Activated CD4-positive, alpha-beta memory T cell treated with anti-CD3 and anti-CD28 coated beads for 36 hours (primary cell): ENCODE measurements at places on chromosomes 2 and 18.
A peak's percentile ranks its signal among the peaks of the same experiment; 100 is the strongest.

DNA sequence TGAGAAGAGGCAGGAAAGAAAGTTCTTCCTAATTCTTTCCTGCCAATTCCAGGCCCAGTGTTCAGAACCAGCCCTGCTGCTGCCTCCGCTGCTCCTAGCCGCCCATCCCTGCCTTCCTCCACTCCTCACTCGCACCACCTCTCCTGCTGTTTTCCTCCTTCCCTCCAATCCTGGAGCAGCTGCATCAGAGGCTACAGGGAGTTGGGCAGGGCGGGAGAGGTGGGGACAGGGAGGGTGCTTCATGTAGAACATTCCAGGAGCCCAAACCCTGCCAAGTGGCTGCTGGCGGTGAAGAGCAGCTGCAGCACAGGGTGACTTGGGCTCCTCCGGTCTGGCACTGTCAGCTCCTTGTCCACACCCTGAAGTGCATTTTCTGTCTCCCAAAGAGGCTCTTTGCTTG is 176.3 kb downstream of the TNS1 start:
- DNase-seq = no peak

GRCh38 chr2:156229724-156230362 is 102.7 kb downstream of the NR4A2 start:
- no peak for DNase-seq

DNA sequence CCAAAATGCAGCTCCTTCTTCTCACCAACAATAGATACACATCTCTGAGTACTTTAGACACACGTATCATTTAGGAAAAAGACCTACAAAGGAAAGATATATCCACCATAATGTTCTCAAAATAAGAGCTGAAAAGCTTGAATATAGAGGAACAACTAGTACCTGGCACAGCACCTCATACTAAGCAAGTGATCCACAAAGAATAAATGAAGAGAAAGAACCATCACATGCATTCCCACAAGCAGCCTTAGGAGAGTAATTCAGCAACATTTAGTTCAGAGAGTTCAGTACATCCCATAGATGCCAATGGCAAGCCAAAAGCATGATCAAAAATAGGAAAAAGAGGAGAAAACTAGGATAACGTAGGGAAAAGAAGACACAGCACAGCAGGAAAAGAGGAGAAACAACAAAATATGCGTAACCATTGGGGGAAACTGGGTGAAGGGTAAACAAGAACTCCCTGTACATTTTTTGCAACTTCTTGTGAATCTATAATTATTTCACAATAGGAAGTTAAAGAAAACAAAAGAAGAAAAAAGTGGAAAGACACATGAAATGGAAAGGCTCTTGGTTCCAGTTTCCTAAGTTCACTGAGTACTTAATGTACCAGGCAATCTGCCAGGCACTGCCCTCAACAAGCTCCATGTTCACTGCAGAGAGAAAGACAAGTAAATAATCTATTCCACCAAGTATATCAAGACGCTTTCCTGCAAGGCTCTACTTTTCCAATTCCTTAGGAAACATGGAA is 22.3 kb downstream of the CLASP1 start:
- no peak for DNase-seq

DNA sequence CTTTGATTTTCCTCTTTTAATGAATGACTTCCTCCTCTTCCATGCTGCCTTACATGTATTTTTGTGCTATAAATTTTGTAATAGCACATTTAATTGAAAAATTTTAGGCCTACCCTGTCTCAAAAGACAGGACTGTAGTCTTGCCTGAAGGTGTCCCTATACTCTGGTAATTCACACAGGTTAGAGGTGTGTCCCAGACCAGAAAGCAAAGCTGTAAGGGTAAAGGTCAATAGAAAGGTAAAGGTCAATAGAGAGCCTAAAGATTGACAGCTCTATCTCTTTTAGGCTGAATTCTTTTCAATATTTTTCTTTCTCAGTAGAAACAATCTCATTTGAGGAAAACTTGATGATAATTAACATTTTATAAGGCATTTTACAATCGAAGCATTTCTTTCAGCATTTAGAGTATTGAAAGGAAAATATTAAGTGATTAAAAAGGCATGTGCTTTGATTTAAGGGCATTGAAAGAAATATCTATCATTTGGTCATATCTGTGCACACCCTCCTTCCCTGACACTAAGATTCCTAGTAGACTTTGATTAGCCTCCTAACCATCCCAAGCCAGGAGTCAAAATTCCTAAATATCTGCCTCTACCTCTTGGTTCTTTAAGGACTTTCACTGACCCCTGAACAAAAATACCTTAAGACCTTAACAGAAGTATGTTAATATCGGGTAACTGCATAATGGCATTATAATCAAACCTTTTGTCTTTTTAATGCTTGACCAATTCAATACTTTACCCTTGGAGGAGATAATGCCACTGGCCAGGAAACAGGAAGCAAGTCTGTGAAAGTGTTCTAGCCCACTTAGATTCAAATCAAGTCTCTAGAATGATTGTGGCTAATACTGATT is 161.8 kb upstream of the DTNA start:
- DNase-seq = no peak

GRCh38 chr2:48423376-48423775 is 106.6 kb upstream of the STON1 start:
- DNase-seq = peak; percentile 16

DNA sequence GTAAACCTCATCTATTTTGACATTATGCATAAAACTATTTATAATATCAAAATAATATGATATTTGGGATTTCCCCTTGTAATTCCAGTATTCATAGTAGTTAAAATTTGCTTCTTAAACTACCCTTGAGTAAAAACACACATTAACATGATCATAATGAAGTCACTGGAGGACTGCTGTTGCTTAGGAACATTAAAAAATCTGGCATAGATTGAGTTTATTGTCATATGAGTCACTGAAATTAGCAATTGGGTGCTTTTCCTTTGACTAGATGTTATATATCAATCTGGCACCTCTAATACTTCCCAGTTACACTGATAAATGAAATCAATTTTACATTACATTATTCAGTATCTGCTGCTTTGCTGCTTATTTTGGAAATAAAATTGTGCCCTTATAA is 57.0 kb upstream of the ZC3H15 start:
- no peak for DNase-seq

DNA sequence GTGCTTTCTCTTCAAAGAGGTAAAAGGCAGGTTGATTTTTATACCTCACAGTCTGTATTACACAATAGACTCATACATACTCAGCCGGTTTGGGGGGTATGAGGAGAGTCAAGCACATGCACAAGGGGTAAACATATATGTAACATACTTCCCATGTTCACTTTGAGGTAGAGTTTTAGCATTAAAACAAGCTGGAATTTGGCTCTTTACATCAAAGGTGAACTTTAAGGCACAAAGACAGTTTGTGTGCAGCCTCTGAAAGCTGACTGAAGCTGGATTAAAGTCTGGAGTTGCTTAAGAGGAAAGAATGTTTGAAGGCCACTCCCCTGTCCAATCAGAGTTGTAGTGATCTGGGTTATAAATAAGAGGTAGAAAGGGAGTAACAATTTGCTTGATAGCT is 282.0 kb downstream of the DPP10 start:
- DNase-seq = no peak

- no peak for DNase-seq
These were observed 3.3 kb downstream of the GPR39 start for GRCh38 chr2:132419941-132420340.

GRCh38 chr2:177533253-177533652 is 140.7 kb downstream of the AGPS start:
- DNase-seq = no peak

- DNase-seq = peak; percentile 24
These were observed 119.9 kb upstream of the NDUFV2 start for GRCh38 chr18:8982416-8983183.

- DNase-seq = no peak
These were observed 2068.9 kb upstream of the PIK3C3 start for GRCh38 chr18:39886136-39886535.

DNA sequence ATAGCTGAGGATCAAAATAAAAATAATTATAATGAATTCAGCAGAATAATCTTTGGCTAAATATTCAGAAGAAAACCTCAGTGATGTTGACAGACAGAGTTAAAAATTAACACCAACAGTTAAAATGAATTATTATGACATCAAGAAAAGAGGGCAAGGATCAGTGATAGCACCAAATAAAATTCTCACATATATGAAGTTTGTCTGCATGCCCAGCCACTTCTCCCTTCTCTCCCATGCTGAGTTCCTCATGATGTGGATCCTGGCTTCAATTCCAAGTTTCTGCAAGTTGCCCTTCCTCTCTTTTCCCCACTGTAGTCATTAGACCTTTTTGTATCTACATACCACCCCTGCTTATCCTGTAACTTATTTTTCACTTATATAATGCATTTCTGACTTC is 6.8 kb downstream of the STRADB start:
- DNase-seq = no peak
